Fibroblast of mammary gland (primary cell): ENCODE measurements at places on chromosomes 12 and 14.

DNA sequence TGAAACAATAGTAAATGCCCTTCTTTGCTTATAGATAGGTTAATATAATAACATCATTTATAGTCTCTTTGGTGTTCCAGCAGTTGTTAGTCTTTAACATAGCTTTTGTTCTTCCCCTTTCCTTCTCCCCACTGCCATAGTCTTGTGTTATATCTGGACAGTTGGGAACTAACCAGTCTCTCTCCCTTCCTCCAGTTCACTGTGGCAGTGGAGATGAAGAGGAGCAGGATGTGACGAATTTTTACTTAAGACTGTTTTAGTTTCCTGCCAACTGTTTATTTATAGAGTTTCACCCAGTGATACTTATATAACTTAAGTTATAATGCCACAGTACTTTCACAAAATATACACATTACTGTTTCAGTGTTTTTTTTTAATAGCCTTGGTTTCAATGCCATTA is 277.4 kb downstream of the PDZRN4 start:
- no peak for DNase-seq

DNA sequence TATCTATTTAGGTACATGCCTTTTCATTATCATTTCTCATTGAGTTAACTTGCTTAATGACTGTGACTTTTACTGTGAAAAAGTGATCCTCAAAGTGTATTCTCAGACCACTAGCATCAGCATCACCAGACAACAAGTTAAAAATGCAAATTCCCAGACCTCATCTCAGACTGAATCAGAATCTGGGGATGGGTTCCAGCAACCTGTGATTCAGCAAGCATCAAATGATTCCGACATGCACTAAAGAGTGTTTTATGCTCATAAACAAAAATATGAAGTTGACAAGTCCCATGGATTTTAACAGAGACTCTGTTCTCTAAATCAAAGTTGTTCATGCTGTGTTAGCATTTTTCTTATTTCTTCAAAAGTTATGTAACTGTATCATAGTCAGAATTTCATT is 130.6 kb downstream of the BCAT1 start:
- no peak for DNase-seq

DNA sequence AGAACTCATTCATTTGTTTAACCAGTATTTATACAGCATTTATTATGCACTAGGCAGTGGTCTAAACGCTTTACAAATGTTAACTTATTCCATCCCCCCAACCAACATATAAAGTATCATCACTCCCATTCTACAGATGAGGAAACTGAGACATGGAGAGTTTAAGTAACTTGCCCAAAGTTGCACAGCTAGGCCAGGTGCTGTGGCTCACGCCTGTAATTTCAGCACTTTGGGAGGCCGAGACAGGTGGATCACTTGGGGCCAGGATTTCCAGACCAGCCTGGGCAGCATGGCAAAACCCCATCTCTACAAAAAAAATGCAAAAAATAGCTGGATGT is 37.9 kb downstream of the ZFP36L1 start:
- no peak for DNase-seq

GRCh38 chr14:35289623-35290022 is 2.6 kb upstream of the PSMA6 start:
- DNase-seq = no peak

GRCh38 chr14:74609721-74610120 is 2.3 kb downstream of the LTBP2 start:
- DNase-seq = peak; percentile 40

DNA sequence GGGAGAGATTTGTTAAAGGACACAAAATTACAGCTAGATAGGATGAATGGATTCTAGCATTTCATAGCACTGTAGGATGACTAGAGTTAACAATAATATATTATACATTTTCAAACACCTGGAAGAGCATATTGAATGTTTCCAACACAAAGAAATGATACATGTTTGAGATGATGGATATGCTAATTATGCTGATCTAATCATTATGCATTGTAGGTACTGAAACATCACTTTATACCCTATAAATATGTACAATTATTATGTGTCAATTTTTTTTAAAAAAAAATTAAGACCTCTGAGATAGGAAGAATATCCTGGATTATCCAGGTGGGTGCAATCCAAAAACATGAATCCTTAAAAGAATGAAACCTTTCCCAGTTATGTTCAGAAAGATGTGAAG is 100.3 kb upstream of the CPNE8 start:
- no peak for DNase-seq

DNA sequence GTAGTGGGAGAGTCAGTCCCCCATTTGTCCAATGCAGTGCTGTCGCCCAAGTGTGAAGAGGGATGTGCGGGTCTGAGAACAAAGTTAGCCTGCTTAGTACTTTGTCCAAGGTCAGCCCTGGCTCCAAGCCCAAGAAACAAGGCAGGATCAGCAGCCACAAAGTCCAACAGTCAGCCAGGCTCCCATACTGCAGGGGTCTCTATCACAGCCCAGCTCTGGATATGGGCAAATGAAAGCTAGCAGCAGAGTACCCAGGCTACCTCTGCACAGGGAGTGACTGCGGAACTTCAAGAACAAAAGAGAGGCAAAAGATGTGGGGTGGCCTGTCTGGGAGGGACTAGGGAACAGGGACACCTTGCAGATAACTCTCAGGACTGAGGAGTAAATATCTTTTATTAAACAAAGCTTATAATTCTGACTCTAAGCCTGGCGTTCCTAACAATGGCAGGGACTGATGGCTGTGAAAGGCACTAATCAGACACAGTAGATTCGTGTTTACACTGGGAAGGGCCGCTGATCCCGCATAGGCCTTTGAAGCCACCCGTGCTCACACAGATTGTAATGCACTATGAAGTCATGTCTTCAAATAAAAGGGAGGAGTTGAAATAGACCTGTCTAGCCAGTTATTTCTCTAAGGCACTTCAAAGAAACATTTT is 91.0 kb upstream of the EEA1 start:
- DNase-seq = no peak

DNA sequence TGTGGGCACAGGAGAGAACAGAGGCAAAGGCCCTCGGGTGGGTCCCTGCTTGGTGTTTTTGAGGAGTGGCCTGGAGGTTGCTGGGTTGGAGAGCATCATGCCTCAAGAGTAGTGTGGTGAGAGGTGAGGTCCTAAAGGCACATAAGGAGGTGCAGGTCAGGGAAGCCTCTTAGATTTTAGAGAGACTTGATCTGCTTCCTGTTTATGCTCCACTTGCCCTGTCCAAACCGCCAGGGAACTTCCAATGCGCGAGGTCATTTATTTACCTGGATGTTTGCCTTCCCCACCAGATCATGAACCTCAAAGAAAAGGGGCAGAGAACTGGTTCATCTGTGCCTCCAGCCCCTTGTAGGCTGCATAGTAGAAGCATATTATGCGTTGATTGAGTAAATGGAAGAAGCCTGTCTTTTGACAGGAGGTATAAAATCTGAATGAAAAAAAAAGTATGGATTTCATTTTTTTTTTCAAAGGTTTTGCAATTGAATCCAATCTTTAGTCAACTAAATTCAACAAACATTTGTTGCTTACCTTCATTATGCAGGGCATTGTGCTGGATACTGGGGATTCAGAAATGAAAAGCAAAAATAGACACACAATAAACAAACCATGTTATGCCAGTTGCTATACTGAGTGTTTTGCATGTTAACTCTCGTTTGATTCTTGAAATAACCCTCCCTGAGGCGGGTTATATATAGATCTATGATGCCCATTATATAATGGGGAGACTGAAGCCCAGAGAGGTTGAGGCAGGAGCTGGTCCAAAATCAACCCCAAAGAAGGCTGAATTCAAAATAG is 485.2 kb downstream of the VRK1 start:
- DNase-seq = no peak

- DNase-seq = no peak
Observed at GRCh38 chr12:39199351-39199750, 243.6 kb downstream of the KIF21A start.

- DNase-seq = no peak
Observed at GRCh38 chr12:124668602-124669001, 101.2 kb upstream of the NCOR2 start.

DNA sequence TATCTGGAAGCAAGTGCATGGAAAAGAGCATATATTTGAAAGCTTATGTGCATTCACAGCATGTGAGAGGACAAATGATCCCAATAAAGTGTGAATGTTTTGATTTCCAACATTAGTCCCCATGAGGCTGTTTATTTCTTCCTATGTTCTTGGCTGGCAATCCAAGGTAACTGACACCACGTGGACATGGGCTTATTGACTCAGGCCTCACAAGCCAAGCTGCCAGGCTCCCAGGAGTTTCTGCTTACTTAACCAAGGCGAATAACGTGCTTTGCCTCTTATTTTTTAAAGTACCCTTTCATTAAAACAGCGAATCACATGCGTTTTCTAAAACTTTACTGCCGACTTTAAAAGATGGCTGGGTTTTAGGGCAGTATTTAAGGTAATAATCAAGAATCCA is 441.7 kb downstream of the FUT8 start:
- DNase-seq = no peak

DNA sequence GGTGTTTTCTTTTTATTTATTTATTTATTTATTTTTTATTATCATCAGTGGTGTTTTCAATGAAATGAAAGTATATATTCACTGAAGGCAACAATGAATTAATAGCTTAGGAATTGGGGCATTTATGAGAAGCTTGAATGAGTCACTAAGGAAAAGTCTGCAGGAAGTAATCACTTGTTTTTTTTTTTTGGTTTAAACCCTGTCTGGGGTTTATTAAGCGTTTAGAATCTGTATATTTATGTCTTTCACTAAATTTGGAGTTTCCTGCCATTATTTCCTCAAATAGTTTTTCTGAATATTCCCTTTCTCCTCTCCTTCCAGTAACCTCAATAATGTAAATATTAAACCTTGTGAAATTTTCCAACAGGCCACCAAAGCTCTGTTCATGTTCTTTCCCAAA is 85.5 kb downstream of the TESC start:
- peak; percentile 41 for DNase-seq

- DNase-seq = peak; percentile 80
Observed at GRCh38 chr12:15856097-15856982, 25.8 kb upstream of the STRAP start.

GRCh38 chr12:98744680-98745079 is 99.6 kb downstream of the APAF1 start:
- DNase-seq = no peak

GRCh38 chr14:53743371-53743770 is 213.3 kb downstream of the BMP4 start:
- no peak for DNase-seq

GRCh38 chr14:55731881-55732498 is 152.0 kb downstream of the KTN1 start:
- peak; percentile 25 for DNase-seq

GRCh38 chr12:96883571-96883970 is 23.5 kb upstream of the NEDD1 start:
- DNase-seq = peak; percentile 11

DNA sequence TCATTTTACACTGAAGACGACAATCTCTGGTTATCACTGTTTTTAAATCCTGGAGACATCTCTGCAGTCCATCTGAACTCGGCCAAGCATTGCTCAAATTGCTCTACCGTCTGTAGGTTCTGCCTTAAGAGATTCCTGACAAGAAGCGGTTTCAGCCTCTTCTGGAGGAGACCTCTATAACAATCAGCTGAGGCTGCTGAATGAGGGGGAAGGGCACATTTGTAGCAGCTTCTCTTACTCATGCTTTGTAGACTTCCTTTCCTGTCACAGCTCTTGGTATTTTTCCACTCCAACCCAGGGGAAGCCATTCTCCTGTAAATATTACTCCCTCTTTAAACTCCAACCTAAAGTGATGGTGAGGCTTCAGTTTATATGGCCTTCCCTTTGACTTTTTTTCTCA is 3.0 kb downstream of the ARG2 start:
- peak; percentile 81 for DNase-seq

GRCh38 chr14:89531661-89532335 is 114.8 kb upstream of the FOXN3 start:
- DNase-seq = no peak
